ENCODE measurements at places on chromosomes 12 and 14. TPM values are rescaled to one million over a fixed set of nuclear protein-coding genes. Genes with fewer than 3 reads are reported as not detected.

DNA sequence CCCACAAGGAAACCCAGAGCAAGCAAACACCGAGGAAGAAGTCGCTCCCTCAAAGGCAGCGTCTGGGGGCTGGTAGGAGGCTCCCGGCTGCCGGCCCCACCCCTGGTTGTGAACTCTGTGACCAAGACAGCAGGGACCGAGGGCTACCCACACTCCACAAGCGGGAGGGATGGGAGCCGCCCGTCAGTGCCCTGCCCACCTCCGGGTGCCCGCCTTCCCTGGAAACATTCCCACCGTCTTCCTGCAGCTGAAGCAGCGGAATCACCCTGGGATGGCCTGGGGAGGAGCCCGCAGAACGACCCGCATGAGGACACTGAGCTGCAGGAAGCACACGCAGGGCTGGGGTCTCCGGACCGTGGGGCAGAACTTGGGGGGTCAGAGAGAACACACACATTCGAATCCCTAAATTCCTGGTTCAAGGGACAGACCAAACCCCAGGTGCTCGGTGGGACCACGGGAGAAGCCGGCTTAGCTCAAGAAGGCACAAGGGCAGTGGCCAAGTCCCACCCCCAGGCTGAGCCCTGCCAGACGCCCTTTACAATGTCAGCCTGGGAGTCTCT is 33.5 kb upstream of the C14orf180 start:
- no peaks in the 10 kb centered on the region for H3K4me1 ChIP-seq
- no peak overlapping the region for H3K27ac ChIP-seq
- H3K4me3 ChIP-seq = no peak overlapping the region
- DNase-seq = no peak
- H3K27me3 ChIP-seq = no peaks in the 10 kb centered on the region

DNA sequence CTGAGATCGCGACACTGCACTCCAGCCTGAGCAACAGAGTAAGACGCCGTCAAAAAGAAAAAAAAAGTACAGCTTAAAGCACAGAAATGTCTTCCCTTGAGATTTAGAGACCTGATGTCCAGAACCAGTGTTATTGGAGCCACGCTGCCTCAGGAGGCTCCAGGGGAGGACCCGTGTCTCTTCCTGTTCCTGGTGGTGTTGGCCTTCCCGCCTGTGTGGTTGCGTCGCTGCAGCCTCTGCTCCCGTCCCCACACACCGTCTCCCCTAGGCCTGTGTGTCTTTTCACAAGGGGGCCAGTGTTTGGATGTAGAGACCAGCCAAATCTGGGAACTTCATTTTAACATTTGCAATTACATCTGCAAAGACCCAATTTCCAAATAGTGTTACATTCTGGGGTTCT is 8.6 kb upstream of the FBRSL1 start:
- no peak overlapping the region for H3K27ac ChIP-seq
- H3K4me1 ChIP-seq = peaks cover 11% of the 10 kb centered on the region
- H3K27me3 ChIP-seq = no peaks in the 10 kb centered on the region
- no peak for DNase-seq
- H3K4me3 ChIP-seq = no peak overlapping the region

GRCh38 chr14:54638135-54638446 is 71.2 kb downstream of the SAMD4A start:
- H3K27me3 ChIP-seq = no peaks in the 10 kb centered on the region
- H3K36me3 ChIP-seq = no peaks in the 10 kb centered on the region
- no peaks in the 10 kb centered on the region for H3K4me1 ChIP-seq
- no peak for DNase-seq
- H3K27ac ChIP-seq = no peak overlapping the region

The CEBPE gene
- 0.84 TPM for total RNA-seq

GRCh38 chr12:58086006-58086405 is 144.6 kb downstream of the ATP23 start:
- no peak overlapping the region for H3K27ac ChIP-seq
- no peaks in the 10 kb centered on the region for H3K36me3 ChIP-seq
- H3K4me1 ChIP-seq = no peaks in the 10 kb centered on the region
- H3K4me3 ChIP-seq = no peak overlapping the region
- no peaks in the 10 kb centered on the region for H3K27me3 ChIP-seq

DNA sequence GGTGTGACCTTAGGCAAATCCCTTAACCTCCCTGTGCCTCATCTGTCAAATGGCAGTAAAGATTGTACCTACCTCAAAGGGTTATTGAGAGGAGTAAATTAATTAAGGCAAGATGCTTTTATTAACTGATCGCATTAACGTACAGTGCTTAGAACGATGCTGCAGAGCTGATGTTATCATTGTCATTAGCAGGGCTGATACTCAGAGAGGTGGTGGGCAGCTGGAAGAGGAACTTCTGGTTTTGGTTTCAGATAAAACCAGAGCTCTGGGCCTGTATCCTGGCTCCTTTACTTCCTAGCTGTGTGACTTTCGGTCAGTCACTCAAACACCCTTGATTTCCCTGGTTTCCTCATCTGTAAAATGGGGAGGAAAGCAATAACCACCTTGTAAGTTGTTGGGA is 55.1 kb downstream of the CALM1 start:
- H3K27me3 ChIP-seq = no peaks in the 10 kb centered on the region
- DNase-seq = no peak
- no peak overlapping the region for H3K27ac ChIP-seq
- no peak overlapping the region for H3K4me3 ChIP-seq
- no peaks in the 10 kb centered on the region for H3K36me3 ChIP-seq
- no peaks in the 10 kb centered on the region for H3K4me1 ChIP-seq

The CARMIL3 gene
- total RNA-seq = 0.15 TPM

The CMA1 gene
- total RNA-seq = not detected

The HRK gene
- total RNA-seq = not detected

Data from CD4-positive, alpha-beta memory T cell (primary cell).